ENCODE measurements at places on chromosomes 16 and 17.

DNA sequence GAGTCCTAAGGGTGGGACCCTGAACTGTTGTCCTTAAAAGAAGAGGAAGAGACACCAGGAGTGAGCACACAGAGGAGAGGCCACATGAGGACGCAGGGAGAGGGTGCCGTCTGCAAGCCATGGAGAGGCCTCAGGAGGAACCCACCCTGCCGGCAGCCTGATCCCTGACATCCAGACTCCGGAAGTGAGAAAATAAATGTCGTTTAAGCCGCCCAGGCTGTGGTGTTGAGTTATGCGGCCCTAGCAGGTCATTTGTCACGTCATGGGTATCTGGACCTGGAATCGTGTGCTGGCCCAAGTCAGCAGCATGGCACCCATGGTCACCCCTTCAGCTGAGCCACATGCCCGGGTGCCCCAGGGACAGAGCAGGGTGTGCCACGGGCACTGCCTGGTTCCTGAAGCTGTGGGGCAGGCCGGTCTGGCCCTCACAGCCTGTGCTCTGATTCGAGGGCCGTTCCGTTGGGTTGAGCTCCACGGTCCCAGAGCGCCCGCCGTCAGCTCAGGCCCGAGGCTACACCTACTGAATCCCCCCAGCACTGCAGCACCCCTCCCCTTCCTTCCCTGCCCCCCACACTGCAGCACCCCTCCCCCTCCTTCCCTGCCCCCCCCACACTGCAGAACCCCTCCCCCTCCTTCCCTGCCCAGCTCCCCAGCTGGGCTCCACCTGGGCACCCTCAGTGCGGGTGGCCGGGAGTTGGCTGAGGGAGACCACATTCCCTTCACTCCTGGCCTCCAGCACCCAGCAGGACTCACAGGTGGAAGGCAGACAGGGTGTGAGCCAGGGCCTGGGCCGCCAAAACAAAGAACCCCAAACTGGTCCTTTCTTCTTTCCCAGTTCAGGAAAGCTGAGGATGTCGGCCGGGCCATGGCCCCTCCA is 2.7 kb upstream of the CCDC57 start:
- no peak for DNase-seq

- DNase-seq = no peak
Measured at GRCh38 chr17:60594734-60595133, 5.3 kb upstream of the PPM1D start.

DNA sequence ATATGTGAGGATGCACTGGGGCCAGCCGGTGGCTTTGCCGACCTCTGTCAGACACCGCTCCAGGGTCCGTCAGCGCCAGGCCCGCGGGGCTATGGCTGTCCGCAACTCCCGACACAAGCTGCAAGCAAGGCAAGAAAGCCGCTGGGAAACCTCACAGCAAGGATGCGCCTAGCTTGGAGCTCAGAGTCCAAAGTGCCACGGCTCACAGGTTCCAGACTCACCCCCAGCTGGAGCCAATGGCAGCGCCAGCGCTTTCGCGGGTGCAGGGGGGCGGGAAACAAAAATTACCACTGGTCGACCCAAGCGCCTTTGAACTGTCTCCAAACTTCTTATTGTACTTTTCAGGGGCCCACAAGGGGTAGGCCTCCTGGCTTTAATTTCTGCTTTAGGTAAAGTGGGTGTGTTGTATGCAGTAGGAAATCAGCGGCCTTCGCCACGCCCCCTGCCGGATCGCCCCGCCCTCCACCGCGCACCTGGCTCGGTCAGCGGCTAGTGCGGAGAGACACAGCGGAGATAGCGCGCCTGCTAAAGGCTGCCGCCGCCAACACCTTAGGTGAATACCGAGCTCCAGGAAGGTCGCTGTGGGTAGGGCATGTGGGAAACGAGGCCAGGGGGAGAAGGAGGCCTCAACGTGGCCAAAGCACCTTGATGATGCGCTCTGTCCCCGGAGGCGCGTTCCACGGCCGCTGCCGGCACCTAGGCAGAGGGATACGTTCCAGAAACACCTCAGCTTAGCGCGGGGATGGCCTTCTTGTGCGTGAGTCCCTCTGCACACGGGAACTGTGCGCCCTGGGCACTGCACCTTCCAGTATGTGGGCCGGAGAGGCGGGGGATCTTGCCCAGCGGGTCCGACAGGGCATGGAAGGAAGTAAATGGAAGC is 61.0 kb upstream of the RBL2 start:
- DNase-seq = no peak

DNA sequence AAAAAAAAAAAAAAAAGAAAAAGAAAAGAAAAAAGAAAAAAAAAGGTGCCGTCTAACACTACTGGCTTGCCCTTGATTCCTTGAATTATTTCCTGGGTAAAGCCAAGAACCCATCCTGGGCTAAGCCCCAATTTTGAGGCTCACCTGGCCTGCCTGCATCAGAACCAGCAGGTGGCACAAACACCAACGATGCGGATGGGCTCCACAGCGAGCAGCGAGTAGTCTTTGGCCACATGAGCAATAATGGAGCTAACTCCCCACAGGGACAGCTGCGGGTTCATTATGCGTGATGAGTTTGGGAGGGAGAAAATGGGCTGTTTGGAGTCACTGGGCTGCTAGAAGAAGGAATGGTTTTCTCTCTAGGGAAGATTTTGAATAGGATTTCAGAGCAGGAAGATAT is 91.1 kb downstream of the ASIC2 start:
- no peak for DNase-seq

DNA sequence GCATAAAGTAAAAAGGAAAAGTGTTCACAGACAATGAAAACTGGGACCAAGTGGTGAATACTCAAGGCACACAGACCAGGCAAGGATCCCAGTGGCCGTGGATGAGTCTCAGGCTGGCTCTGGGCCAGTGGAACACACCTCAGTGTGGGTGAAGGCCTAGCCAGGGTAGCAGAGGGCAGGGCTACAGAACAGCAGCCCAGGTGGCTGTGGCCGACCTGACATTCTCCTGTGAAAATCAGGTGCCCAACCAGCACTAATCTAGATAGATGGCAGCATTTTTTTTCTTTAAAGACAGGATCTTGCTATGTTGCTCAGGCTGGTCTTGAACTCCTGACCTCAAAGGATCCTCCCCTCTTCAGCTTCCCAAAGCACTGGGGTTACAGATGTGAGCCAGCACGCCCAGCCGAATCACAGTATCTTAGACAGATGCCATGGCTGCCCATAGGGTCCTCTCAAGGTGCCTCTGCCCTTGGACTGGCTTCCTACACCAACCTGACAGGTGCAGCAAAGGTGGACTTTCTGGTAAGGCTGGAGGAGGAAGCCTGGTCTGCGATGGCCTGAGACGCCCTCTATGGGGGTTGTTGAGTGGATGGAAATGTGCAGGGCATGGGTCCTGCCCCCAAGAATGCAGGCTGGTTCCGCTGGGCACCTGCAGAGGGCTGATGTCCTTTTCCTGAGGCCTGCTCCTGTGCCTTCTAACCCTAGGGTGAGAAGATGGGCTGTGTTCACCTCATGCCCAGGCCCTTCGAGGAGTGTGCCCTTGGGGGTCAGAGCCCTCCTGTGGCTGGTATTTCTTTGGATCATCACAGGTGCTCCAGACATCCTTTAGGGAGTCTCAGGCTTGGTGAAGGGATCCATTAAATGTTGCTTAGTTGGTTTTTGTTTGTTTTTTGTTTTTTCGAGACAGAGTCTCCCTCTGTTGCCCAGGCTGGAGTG is 3.8 kb upstream of the P4HB start:
- DNase-seq = no peak

DNA sequence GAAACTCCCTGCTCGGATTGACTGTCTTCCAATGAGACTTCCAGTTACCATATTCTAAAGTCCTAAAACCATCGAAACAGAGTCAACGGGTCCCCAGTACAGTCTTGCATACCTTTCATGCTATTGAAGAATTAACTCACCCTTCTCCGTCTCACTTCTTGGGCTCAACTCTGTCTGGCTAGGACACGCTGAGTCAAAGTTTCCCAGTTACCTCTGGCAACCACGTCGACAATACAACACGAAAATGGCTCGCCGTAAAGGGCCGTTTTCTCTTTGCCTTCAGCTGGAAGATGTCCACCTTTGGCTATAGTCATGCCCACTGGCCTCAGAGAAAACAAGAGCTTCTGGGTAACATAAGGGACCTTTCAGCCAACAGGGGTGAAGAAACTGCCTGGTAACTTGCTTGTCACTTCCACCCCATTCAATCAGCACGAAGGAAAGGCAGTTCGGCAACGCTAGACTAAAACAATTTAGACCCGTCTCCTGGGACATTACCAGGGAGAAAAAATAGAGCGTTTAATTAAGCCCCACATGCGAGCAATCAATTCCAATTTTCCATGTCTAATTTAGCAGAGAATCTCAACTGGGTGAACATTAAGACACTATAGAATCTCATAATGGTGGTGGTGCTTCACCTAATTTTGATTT is 21.5 kb downstream of the KCNG4 start:
- no peak for DNase-seq

- no peak for DNase-seq
Measured at GRCh38 chr17:64016231-64016784, 4.1 kb downstream of the ICAM2 start.

GRCh38 chr16:27286451-27286850 is 17.9 kb upstream of the NSMCE1 start:
- DNase-seq = no peak

DNA sequence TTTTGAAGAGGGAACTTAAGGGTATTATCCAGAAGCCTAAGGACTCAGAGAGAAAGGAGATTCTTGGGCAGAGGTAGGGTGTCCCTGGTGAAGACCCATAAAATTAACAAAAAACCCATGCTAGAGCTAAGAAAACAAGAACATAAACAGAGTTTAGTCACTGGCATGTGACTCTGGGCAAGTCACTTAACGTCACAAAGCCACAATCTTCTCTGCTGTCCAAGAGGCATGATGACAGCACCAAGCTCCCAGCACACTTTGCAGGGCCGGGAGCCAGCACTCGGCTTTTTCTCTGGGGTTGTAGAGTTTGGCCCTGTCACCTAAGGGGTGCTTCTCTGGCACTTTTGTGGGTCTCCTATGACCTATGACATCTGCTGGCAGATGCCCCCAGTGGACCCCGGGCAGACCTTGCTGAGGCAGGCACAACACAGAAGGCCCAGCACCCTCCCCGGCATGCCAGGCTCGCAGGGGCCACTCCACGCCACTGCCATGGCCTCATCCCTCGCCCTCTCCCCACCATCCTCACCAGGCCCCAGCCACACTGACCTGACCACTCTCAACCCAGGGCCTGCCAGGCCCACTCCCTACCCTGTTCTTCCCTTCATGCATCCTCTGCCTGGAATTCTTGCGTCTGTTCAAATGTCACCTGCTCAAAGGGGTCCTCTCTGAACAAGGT is 69.8 kb downstream of the DYNLRB2 start:
- no peak for DNase-seq

DNA sequence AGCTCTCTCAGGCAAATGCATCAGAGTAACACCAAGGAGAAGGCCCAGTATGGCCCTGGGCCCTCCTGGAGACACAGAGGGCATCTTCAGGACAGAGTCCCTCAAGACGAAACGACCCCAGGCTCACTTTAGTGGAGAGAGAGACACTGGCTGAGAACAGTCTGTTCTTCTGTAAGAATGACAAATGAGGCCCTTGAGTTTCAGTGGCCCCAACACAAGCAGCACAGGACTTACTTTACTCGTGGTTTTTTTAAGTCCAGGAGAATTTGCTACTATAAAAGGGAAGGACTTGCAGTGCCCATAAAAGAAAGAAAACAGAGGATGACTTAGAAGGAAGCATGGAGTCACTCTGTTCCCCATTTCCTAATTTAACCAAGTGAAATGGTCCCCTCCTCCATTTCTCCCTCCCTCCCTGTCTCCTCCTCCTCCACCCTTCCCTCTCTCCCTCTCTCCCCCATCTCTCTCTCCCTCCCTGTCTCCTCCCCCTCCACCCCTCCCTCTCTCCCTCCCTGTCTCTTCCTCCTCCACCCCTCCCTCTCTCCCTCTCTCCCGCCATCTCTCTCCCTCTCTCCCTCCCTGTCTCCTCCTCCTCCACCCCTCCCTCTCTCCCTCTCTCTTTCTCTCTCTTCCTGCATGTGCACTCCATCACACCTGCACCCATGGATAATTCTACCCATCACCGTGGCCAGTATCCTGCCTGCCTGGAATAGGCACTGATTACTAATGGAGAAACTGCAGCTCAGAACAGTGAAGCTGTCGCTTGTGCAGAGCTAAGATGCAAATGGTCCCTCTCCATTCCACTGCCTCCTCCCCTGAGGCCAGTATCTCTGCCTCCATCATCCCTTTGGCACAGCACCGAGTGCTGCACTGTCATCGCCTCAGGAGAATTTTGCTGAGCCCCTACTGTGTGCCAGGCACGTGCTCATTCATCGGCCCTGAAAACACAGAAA is 47.3 kb upstream of the RBFOX3 start:
- DNase-seq = no peak

GRCh38 chr16:70800311-70800710 is 647 bp downstream of the VAC14 start:
- DNase-seq = no peak

DNA sequence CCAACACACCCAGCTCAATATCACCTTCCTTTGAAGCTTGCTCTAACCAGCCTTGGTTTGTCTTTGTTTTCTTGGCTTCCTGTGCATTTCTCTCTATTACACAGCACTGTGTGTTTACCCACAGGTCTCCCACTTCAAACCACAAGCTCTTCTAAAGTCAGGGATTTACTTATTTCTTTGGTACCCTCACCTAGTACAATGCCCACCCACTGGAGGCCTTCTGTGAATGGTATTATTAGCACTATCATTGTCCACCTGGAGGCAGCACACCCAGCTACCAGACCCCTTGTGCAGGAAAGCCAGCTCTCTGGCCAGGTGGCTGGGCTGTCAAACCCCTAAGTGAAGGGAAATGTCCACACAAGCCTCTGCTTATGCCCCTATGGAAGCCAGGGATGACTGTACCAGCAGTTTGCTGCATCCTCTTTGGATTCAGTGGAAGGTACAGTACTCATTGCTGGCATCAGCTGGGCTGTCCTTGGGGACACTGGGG is 9.4 kb upstream of the TOP2A start:
- no peak for DNase-seq

GRCh38 chr16:70779361-70779760 is 21.6 kb downstream of the VAC14 start:
- DNase-seq = no peak

- DNase-seq = no peak
Measured at GRCh38 chr17:73302189-73302588, 9.6 kb downstream of the CDC42EP4 start.

GRCh38 chr17:42182927-42183734 is 2.1 kb downstream of the HCRT start:
- DNase-seq = no peak

- no peak for DNase-seq
Measured at GRCh38 chr17:9023392-9024218, 2.3 kb downstream of the NTN1 start.

DNA sequence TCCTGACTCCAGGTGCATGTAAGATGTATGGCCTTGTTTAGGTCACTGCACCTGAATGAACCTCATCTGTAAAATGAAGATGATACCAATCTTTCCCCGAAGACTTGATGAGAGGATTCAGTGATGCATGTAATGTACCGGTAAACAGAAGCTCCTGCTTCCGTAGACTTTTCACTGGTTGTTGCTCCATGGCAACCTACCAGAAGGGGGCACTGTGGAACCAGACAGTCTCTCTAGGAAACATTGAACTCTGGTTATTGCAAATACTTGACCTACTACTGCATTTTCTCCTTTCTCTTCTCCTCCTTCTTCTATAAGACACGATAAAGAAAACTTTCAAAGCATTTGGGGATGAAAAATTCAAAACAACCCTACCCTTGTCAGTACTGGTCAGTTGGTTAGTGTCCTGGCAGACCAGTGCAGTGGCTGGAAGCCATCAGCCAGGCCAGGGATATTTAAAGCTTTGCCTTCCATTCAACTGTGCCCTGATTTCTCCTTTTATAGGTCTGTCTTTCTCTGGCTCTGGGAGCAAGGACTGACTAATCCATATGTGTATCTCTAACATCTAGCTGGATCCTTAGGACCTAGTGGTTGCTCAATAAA is 667.4 kb upstream of the SALL1 start:
- DNase-seq = no peak

GRCh38 chr16:85350146-85350728 is 238.0 kb upstream of the CIBAR2 start:
- DNase-seq = no peak

Data from forelimb muscle (tissue), 1 donor.